ENCODE measurements at places on chromosomes 6 and 20.

- DNase-seq: no peak
Measured at GRCh38 chr20:58706150-58706892, 13.7 kb downstream of the NPEPL1 start.

GRCh38 chr6:119280668-119281067, 68.9 kb downstream of the MAN1A1 start:
- DNase-seq: no peak

GRCh38 chr6:17912521-17912920, 74.9 kb downstream of the KIF13A start:
- no peak for DNase-seq

GRCh38 chr6:26268659-26269402, 96.2 kb upstream of the BTN3A2 start:
- DNase-seq: peak; percentile 81

GRCh38 chr6:6764764-6765434, 176.4 kb downstream of the LY86 start:
- DNase-seq: no peak

- DNase-seq: no peak
Measured at GRCh38 chr6:33935439-33936080, 131.8 kb upstream of the MLN start.

DNA sequence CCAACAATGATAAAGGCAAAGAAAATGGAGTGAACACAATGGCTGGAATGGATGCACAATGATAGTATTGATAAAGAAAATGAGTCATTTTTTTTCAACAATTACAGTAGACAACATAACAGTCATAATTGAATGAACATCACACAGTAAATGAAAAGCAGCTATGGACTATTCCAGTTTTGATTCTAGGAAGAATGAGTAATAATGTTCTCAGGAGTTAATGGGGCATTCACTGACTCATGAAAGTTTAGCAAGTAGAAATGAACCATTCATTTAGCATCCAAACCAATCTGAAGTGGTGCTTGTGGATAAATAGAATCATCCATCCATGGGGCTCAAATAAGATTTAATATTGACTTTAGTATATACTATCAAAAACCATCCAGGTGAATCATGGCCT, 1029.5 kb upstream of the GJE1 start:
- DNase-seq: peak; percentile 2

DNA sequence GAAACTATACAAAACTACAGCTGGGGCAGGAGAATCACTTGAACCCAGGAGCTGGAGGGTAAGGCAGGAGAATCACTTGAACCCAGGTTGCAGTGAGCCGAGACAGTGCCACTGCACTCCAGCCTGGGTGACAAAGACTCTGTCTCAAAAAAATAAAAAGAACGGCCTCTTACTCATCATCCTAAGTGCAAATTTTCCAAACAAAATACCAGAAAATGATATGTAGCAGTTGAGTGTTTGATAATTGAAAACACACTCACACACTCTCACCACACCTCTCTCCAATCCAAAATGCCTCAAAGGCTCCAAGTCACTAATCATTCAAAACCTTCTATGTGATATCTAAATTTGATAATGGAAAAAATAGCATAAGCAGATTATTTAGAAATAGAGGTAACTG, 198.6 kb upstream of the SHLD1 start:
- DNase-seq: no peak

- no peak for DNase-seq
Measured at GRCh38 chr6:48315051-48315719, 204.2 kb upstream of the PTCHD4 start.

- no peak for DNase-seq
Measured at GRCh38 chr6:110415086-110415916, at the start of gene DDO. DDO (minus strand) TSS chr6:110415575; CDS start chr6:110413462, 2,113 bp downstream.

GRCh38 chr6:21741221-21742109, 147.9 kb downstream of the SOX4 start:
- DNase-seq: no peak

GRCh38 chr6:141607956-141608355, 524.8 kb upstream of the GJE1 start:
- DNase-seq: no peak

GRCh38 chr6:3571836-3572235, 115.0 kb upstream of the SLC22A23 start:
- DNase-seq: no peak

DNA sequence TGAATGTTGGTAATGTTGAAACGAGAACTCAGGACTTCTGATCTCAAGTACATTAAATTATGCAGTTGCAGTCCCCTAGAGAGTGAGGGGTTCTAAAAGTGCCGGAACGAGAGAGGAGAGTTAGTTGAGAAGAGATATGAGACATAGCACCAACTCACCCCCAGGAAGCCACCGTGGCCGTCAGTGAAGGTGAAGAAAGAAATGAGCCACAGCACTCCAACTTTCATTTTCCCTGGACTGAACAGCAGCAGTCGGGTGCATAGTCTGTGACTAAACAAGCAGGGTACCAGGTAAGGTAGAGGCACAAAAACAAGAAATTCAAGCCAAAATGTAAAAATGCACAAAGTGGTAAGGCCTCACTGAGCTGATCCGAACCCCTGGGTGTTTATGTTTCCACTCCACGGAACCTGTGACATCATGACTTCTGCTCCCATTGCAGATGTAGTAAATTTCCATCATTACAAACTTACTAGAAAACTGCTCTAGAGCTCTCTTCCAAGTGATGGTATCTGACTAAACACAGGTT, 13.2 kb downstream of the ADGRF1 start:
- DNase-seq: no peak

DNA sequence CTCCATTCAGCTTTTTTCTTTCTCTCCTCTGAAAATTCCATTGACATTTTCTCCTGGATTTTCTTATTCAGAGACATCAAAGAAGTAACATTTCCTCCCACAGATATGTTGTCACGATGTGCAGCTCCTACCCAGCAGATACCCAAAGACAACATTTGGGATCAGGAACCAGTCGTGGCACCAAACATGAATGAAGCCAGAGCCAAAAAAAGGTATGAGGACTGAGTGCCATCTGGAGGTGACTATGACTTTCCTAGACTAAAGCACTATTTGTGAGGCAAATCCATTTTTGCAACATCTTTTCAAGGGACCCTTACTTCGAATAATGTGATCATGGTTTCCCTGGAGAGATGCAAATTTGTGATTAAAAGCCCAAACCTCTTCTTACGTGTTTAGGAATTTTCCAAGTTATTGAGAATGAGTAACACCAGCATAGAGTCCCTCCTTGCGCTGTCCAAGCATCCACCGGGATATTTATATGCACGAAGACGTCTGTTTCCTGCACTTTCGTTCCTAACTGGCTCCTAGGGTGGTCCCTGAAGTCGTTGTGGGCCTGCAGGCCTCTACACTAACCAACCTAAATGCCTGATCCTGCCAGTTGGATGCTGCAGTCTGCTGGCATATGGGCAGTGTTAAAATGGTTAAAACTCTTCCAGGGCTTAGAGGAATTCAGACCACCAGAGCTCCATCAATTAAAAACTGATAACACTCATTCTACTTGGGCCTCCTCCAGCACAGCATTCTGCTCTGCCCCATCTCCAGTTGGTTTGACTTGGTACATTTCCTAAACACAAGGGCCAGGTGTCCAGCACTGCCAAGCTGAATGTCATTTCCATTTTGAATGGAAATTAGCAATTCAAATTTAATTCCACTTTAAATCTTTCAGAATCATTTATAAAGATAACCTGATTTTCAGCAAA, 256.6 kb downstream of the C6orf118 start:
- DNase-seq: no peak

DNA sequence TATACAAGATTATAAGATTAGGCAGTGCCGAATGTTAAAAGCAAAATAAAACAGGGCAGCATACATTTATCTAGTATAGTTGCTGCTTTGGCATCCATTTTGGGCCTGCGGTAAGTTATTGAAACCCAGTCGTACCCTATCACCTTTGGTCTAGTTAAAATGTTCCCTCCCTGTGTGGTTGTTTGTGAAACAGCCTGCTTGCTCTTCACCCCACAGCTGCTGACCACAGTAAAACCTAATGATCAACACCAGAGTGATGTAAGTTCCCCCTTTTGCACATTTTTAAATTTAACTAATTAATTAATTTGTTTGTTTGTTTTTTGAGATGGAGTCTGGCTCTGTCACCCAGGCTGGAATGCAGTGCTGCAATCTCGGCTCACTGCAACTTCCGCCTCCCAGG, 50.3 kb upstream of the TXNDC5 start:
- DNase-seq: no peak

DNA sequence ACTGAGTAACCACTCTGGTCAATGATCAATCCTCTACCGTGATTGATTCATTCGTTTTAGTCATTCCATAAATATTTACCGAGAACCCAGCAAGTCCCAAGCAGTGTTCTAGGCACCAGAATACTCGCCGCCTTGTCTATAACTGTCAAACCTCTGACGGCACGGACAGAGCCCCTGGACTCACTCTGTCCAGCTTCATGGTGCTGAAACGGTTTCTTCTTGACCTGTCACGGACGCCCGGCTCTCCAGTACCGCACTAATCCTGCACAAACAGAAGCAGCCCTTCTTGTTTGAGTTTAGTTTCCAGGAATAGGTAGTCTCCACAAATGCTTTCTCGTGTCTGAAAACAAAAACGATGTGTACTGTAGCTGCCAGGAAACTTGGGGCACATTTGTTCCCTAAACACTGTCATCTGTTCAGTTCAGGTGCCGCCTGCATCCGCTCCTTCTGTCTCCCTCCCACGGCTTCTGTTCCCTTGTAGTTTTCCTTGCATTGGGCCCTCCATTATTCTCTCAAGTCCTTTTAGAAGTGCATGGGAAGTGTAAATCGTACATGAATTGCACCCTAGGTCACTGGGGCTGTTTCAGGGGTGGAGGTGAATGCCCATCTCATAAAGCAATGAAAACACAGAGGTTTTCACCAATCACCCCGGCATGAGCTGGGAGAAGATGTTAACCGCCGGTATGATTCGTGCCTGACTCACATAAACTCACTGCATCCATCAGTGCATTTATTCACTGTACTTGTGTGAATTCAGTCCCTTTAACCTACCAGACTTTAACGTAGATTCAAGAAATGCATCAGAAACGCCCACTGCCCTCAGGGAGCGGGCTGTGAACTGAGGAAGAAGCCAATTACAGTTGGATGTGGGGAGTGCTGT, 209.3 kb upstream of the CDH4 start:
- no peak for DNase-seq

- no peak for DNase-seq
Measured at GRCh38 chr20:34030456-34030855, 36.7 kb downstream of the RALY start.

DNA sequence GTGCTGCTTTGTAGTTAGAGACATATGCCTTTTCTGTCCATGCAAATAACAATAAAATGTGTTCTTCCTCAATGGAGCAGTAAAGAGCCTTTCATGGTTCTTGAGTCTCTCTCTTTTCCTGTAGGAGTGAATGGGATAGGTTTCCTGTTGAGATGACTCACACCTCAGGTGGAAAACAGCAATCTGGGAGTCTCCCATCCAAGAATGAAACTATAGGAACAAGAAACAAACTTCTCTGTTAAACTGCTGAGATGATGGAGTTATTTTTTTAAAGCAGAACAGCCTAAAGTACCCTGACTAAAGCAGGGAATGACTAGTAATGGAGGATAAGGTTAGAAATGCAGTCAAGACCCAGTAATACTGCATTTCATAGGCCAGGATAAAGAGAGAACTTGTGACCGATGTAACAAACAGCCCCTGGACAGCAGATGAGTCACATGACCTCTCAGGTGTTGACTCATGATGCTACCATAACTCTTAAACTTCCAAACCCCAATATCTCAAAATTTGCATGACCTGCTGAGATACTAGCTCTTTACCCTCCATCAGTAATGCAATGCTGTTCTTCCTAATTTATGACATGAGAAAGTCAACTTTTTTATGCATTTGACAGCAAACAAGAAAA, 548.9 kb downstream of the CBLN4 start:
- no peak for DNase-seq

- DNase-seq: no peak
Measured at GRCh38 chr20:31818376-31818908, 714 bp upstream of the MYLK2 start.

DNA sequence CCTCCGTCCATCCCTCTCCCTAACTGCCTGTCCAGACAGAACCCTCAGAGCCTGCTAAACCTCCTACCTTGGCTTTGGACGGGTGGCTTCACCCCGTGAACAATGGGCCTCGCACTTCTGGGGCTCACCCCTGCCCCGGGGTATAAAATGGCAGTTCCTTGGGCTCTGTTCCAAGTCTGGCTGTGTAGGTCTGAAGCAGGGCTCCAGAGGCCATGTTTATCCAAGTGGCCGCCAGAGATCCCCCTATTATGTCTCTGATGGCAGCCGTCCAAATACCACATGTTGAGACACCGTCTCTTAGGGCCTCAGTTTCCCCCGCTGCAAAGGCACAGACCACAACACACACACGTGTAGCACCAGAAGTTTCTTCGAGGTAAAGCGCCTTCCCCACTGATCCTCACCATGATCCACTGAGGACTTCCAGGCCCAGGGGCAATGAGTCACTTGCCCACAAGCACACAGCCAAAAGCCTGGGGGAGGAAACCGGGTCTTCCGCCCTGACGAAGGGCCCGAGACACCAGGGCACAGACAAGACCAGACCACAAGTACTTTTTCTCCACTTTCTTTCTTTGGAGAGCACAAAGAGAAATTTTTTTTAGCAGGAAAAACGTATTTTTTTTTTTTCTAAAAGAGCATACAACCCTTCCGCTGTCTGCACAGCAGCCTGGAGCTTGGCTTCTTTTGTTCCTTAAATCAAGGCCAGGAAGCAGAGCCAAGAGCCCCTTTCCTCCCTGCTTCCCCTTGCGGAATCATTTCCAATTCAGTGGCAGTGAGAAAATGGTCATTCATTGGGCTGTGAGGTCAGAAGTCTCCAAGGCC, 11.8 kb downstream of the CPNE5 start:
- DNase-seq: peak; percentile 36

DNA sequence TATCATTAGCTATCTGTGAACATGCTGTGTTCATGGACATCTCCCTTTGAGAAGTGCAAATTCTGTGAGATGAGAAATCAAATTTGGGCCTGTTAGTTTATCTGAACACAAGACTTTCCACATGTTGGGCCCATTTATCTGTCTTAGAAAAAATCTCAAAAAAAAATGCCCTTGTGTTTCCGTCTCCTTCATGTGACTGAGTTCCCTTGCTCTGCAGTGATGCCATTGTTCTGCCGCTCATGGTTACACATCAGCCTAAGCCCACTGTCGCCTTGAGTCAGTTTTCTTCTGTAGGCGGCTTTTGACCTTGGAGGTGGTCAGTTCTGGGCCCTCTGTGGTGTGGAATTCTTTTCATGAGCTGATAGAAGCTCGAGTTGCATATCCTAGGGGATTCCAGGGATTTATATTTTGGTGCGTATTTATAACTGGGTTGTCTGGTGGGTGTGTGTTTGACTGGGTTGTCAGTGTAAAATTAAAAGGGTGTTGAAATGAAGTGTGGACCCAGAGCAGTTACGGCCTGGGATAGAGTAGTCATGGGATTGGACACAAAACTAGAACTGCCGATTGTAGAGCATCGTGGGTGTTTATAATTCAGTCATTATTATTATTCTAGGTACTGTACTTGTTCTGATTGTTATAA, 156.7 kb downstream of the JARID2 start:
- DNase-seq: no peak

All from activated CD4-positive, alpha-beta T cell treated with anti-CD3 and anti-CD28 coated beads, Interleukin-2, amount 50 U/mL, for 16 hours (primary cell).